ENCODE measurements at places on chromosomes 1 and 21.

GRCh38 chr1:119250299-119250698 is 109.8 kb upstream of the WARS2 start:
- DNase-seq = no peak
- no peaks in the 10 kb centered on the region for H3K27me3 ChIP-seq
- no peak overlapping the region for H3K27ac ChIP-seq
- no peak overlapping the region for H3K4me3 ChIP-seq
- no peaks in the 10 kb centered on the region for H3K4me1 ChIP-seq
- no peaks in the 10 kb centered on the region for H3K36me3 ChIP-seq

DNA sequence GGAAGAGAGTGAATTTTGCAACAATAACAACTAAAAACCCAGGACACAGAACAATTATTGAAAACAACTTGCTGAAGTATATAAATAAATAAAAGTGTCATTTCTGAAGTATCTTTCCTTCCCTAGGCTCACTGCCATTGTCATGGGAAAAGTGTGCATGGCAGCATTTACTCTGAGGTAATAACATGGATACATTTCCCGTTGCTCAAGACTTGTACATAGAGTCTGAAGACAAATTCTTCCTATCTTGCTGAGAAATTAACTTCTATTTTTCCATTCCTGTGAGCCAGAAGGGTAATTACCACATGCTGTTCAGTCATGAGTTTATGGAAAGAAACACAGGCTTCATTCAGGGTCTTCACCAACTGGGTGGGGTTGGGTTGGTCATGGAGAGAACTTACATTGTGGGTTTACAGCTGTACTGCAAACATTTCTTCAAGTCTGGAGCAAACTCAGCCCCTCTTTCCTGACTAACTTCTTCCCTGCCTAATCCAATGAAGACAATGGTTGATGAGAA is 32.2 kb downstream of the ST6GALNAC3 start:
- peaks cover 9% of the 10 kb centered on the region for H3K27me3 ChIP-seq
- H3K27ac ChIP-seq = no peak overlapping the region
- no peak for DNase-seq
- H3K4me1 ChIP-seq = peaks cover 12% of the 10 kb centered on the region
- no peak overlapping the region for H3K4me3 ChIP-seq

DNA sequence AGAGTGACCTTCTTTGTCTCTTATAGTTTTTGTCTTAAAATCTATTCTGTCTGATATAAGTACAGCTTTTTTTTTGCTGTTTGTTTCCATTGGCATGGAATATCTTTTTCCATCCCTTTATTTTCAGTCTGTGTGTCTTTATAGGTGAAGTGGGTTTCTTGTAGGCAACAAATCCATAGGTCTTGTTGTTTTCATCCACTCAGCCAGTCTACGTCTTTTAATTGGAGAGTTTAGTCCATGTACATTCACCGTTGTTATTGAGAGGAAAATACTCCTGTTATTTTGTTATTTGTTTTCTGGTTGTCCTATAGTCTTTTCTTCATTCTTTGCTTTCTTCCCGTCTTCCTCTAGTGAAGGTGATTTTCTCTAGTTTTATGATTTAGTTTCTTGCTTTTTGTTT is 115.9 kb downstream of the IFI44 start:
- DNase-seq = no peak
- H3K36me3 ChIP-seq = no peaks in the 10 kb centered on the region
- no peak overlapping the region for H3K4me3 ChIP-seq
- no peak overlapping the region for H3K27ac ChIP-seq
- no peaks in the 10 kb centered on the region for H3K4me1 ChIP-seq

DNA sequence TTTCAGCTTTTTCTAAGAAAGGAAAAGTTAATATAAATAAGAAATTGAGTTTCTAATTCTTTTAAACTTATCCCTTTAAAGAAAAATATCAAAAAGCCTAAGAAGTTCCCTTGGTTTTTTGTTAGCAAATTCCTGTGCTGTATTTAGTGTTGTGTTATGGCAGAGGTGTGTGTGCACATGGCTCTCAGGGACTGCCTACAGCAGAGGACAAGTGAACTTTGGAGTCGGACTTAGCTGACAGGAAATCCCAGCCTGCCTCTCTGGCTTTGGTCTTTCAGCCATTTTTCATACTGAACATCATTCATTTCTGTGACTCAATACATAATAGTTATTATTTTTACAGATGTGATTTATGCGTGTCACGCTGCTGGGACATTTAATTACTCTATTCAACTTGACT is 149.6 kb downstream of the FMN2 start:
- no peak overlapping the region for H3K4me3 ChIP-seq
- no peaks in the 10 kb centered on the region for H3K27me3 ChIP-seq
- no peaks in the 10 kb centered on the region for H3K4me1 ChIP-seq
- no peaks in the 10 kb centered on the region for H3K36me3 ChIP-seq

Measured in natural killer cell treated with Interleukin-12 subunit alpha and Interleukin-12 subunit beta and Interleukin-15 and Interleukin-18, amount 100 ng/mL, for 72 hours (primary cell).